Activated naive CD8-positive, alpha-beta T cell treated with anti-CD3 and anti-CD28 coated beads, Interleukin-2, amount 50 U/mL, for 24 hours (primary cell): ENCODE measurements at places on chromosomes 13 and 19.

- no peak for DNase-seq
These were observed 30.9 kb downstream of the POU4F1 start for GRCh38 chr13:78572459-78572858.

- no peak for DNase-seq
These were observed 233.9 kb downstream of the ZIC5 start for GRCh38 chr13:99737481-99738245.

GRCh38 chr19:41324921-41325639 lies 15.1 kb downstream of the CCDC97 start:
- DNase-seq: no peak

DNA sequence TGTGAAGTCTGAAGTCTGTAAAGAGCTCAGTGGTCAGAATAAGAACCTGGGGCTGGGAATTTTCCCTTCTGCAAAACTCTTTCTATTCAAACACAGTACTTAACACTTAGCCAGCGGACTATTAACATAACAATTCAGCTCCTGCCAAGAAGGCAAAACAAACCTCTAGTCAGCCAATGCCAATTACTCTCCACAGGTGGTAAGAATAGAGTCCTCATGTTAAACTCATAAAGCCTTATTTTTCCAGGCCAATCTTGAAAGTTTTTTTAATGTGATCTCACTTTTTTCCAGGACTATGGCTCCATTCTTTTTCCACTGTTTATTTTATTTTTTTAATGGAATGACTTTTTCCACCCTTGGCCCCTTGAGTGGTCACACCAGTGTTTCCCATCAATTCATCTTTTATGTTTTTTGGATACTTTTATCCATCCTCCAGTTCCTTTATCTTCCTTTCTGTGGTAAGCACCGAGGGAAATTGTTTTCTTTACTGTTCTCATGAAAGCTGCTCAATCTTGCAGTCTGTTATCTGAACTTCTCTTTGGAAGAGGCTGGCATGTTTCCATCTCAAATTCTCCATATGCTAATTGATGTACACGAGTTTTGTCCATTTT lies 217.3 kb downstream of the LHFPL6 start:
- DNase-seq: no peak

- no peak for DNase-seq
These were observed 1.4 kb downstream of the ACTN4 start for GRCh38 chr19:38648769-38649304.
